ENCODE measurements at places on chromosomes 2 and 18.
A peak's percentile ranks its signal among the peaks of the same experiment; 100 is the strongest.

DNA sequence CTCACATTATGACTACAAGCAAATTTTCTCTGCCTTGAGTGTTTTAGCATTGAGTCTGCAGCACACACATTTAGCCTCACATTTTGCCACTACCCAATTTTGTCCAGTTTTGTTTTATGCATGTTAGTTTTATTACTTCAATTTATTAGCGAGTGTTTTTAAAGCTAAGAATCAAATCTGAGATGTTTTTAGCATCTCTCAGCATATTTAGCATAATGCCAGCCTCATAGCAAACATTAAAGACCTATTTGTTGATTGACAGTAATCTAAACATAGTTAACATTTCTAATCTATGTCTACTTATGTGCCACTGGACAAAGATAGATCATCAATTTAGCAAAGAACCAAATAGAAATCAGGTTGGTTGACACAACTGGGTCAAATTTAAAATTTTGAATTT is 94.1 kb upstream of the NXPH2 start:
- no peak for DNase-seq

- peak; percentile 64 for DNase-seq
These were observed 131.1 kb downstream of the DSEL start for GRCh38 chr18:67385455-67385854.

DNA sequence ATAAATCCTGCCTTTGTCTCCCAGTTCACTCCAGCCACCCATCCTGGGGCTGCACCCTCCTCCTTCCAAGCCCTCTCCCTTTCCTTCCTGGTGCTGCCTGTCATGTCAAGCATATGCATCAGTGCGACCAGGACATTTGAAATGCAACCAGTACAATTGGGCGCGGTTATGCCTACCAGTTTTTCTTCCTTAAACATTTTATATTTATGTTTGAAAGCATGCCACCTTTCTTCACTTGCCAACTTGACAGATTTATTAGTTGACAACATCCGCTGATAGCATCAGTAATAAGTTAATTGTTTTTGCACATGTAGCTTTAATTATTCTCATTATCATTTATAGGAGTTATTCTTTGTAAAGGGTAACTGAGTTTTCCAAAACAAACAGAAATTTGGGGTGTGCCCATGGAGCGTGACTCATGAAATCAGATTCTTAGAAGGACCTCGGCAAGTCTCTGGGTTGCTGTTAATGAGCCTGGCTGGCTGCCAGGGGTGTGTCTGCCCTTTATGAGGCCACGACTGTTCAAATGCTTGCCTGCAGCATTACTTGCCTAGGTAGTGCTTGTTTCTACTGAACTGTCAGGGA is 32.8 kb upstream of the IL1B start:
- DNase-seq: peak; percentile 20

GRCh38 chr18:63290821-63291200 is 28.8 kb downstream of the BCL2 start:
- peak; percentile 21 for DNase-seq

DNA sequence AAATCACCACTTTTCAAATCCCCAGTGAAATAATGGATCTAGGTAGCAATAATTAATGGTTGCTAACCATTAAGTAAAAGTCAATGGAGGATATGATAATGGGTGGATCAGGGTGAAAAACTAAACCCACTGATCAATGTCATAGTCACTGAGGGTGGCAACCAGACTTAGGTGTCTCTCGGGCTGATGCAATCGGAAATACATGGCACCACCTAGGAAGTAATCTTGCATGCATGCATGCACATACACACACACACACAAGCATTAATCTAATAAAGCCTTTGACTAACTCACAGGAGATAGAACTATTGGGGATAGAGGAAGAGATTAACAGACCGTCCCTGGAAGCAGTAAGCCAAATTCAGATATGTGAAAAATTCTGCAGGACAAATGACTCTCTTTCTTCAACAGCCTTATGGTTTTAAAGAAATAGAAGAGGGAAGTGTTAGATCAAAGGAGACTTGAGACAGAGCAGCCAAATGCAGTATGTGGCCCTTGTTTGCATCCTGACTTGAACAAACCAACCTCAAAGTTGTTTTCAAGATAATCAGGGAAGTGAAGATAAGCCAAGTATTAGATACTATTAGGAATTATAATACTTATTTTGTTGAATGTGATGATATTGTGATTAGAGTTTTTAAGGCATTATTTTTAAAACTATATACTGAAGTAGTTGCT is 186.0 kb upstream of the RMP24 start:
- DNase-seq: no peak
